ENCODE measurements at places on chromosomes 1 and 21.

DNA sequence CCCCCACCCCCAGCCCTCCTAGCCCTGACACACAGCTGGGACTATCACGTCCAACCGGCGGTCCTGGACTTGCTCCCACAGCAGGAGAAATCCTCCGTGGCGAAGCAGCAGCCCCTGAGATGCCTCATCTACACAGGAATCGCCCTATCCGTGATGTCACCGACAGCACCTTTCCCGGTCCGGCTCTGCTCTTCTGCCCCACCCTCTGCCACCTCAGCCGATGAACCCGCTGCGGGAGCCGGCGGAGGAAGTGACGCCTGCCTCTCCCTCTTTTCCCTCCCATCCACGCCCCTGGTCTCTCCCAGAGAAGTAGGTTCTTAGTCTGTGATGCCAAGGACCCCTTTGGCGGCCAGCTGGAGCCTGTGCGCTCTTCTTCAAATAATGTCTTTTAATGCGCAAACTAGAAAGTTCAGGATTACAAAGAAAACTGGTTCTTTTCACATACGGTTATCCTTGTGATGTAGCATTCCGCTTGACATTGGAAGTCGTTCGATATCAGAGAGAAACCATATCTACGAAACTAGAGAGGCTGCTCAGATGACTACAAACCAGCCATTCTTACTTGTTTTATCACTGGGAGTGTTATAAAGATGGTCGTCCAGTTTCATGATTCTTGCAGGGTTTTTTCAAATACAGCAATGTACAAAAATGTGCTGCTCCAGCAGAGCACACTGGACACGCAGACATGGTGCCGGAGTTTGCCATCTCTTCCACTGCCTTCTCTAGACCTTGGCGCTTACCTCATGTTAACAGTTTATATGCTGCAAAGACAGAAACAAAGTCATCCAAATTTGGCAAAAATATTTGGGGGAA is 120.3 kb downstream of the PPIAL4G start:
- no peak for DNase-seq

GRCh38 chr1:103362348-103363007 is 163.0 kb upstream of the RNPC3 start:
- DNase-seq: no peak

DNA sequence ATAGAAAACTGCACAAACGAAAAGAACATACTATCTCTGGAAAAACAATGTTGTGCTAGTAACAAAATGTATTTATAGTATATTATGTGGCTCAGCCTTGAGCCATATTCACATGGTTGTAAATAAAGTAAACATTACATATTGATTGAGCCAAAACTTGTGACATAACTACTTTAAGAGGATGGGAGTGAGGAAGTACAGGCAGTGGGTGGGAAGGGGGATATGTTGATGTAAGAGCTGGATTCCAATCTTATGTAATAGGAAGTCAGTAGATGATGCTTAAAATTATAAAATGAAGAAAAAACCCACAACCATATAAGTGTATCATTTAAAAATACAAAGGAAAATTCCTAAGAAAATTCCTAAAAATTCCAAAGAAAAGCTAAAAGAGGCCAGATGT is 42.7 kb downstream of the RHOU start:
- DNase-seq: no peak

DNA sequence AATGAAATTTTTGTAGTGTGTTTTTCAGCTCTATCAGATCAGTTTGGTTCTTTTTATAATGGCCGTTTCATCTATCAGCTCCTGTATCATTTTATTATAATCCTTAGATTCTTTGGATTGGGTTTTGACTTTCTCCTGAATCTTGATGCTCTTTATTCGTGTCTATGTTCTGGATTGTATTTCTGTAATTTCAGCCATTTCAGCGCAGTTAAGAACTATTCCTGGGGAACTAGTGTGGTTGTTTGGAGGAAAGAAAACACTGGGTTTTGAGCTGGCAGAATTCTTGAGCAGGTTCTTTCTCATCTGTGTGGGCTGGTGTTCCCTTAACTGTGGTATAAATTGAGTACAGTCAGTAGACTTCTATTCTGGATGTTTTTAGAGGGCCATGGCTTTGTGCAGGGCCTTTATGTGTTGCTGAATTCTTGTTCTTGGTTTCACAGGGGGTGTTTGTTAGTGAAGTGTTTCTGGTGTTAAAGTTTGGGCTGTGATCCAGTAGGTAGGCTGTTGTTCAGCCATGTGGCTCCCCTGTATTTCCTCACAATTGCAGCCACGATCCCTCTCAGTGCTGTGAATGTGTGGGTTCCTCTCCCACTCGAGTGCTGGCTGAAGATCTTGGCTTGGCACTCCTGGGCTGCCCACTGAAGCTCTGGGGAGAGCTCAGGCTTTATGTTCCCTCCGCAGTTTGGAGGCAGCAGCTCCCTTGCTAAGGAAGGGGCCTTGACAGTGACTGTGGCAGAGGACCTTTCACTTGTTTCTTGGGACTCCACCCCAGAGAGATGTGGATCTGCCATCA is 56.0 kb upstream of the CCDC190 start:
- no peak for DNase-seq

- no peak for DNase-seq
These were observed 8.1 kb upstream of the VWA5B1 start for GRCh38 chr1:20282533-20282932.

- DNase-seq: no peak
These were observed 2.7 kb downstream of the NADK start for GRCh38 chr1:1775327-1776226.

GRCh38 chr1:41419584-41420295 is 58.5 kb downstream of the FOXO6 start:
- DNase-seq: no peak

GRCh38 chr1:61724813-61725694 is at the start of gene TM2D1:
TM2D1 (minus strand) TSS chr1:61725141; CDS start chr1:61725120, 21 bp downstream.
- DNase-seq: peak; percentile 76

- DNase-seq: no peak
These were observed 474.5 kb upstream of the ADGRL2 start for GRCh38 chr1:81326212-81326611.

GRCh38 chr1:16924919-16925477 is 3.3 kb downstream of the CROCC start:
- DNase-seq: no peak

DNA sequence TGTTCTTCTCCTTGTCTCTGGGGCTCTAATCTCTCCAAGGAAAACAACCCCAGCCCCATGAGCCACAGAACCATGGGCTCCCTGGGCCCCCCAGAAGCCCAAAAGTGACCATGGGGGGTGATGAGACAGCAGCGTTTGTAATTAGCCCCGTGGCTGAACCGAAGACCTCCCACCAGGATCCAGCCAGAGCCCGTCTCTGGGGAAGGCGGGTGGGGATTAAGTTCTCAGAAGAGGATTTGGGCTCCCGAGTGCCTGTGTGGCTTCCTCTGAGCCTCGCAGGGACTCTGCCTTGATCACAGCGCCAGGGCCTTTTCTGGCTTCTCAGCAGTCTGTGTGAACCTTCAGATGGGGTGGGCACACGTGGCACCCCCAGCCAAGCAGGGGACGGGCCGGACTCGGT is 77.0 kb downstream of the ALPL start:
- DNase-seq: no peak

DNA sequence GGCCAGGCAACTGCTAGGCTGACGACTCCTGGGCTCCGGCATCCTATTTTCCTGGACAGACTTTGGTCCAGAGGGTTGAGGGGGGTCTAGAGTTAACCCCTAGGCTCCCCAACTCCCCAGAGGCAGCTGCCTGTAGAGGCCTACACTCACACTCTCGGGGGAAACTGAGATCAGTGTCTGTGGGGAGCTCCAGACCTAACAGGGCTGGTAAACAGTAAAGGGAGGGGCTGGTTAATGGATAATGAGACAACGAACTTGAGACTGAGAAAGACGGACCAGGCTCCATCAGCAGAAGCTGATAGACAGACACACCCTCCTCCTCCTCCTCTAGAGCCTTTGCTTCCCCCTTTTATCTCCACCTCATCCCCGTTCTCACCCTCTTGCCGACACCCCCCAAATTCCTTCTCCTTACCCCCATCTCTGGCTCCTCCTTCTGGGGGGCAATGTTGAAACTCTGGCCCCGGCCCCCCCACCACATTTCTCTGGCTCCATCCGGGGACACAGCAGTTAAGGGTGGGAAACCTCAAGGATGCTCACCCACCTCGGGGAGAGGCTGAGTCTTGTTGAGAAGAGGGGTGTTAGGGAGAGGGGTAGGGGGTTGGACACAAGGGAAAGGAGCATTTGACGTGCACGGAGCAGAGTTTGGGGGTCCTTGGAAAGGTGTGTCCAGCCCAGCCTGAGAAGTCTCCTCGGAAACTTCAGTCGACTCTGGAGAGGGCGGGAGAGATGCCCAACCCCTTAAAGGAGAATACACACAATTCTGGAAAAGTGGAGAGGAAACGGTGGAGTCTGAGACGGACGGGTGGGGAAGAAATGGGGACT is at the start of gene MTMR11:
Gene MTMR11, minus strand, starts transcription at position 710 of the 822 bp plus-strand sequence. Its CDS starts 232 bp downstream, at position 478.
- DNase-seq: no peak

- DNase-seq: no peak
These were observed 9.2 kb downstream of the GCSAML start for GRCh38 chr1:247557926-247558674.

- DNase-seq: no peak
These were observed 8.0 kb upstream of the TMEM61 start for GRCh38 chr1:54972436-54972835.

- no peak for DNase-seq
These were observed 33.5 kb upstream of the RAP1A start for GRCh38 chr1:111586112-111586511.

DNA sequence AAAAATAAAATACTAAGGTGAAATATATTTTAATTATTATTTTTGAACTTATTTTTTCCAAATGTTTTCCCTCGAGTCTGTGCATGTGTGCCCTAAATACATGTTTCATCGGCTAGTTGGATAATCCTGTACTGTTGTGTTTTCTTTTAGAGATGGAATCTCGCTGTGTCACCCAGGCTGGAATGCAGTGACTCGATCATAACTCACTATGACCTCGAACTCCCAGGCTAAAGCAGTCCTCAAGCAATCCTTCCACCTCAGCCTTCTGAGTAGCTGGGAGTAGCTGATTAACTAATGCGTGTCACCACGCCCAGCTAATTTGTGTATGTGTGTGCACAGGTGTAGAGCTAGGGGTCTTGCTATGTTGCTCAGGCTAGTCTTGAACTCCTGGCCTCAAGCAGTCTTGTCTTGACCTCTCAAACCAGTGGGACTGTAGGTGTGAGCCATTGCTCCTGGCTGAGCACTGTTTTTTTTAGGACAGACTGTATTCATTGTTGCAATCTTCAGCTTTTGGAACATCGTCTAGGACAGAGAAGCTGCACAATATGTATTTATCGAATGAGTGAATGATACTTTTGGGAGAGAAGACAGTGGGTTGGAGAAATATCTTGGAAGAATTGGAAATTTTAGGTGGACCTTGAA is 4.8 kb upstream of the TMCO1 start:
- DNase-seq: no peak

DNA sequence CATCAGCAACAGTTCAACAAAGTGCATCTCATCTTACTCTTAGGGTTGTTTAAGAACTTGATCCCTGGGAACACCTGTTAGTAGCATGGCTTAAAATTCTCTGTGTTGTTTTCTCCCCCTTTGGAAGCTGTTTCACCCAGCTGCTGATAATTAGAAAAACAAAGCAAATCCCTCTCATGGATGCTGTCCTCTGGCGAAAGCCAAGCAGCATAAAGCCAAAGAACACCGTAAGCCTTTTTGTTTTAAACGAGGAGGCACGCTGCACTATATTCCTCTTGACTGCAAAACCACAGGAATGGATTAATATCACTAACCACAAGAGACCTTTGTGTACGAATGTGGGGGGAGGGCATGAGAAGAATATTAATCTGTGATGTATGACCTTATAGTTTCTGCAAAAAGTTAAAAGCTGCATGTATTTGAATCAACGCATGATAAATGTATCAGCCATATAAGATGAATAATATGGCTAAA is 923.2 kb downstream of the LTN1 start:
- no peak for DNase-seq

- no peak for DNase-seq
These were observed 24.0 kb upstream of the VASH2 start for GRCh38 chr1:212926372-212926771.

- DNase-seq: no peak
These were observed 5.8 kb upstream of the CD1C start for GRCh38 chr1:158283965-158284364.

GRCh38 chr1:105838071-105838470 is 1218.4 kb upstream of the PRMT6 start:
- no peak for DNase-seq

Measured in neuronal stem cell (in vitro differentiated cells).